ENCODE measurements at places on chromosomes 2 and 18. TPM values are rescaled to one million over a fixed set of nuclear protein-coding genes. Genes with fewer than 3 reads are reported as not detected.

GRCh38 chr18:62812242-62812641 lies 96.9 kb downstream of the PHLPP1 start:
- DNase-seq = no peak

DNA sequence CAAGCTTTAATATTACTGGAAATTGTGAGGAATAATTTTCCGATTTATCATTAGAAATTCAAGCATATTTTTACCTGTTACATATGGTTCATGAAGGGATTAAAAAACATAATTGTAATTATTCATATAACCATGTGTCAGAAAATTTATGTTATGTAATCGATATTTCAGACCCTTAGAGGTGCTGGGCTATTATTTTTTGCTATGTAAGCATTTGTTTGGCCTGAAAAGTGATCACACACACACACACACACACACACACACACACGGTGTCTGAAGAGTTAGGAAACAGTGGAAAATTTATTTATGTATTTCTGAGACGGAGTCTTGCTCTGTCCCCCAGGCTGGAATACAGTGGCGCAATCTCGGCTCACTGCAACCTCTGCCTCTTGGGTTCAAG lies 375.5 kb downstream of the PTH2R start:
- DNase-seq = no peak

DNA sequence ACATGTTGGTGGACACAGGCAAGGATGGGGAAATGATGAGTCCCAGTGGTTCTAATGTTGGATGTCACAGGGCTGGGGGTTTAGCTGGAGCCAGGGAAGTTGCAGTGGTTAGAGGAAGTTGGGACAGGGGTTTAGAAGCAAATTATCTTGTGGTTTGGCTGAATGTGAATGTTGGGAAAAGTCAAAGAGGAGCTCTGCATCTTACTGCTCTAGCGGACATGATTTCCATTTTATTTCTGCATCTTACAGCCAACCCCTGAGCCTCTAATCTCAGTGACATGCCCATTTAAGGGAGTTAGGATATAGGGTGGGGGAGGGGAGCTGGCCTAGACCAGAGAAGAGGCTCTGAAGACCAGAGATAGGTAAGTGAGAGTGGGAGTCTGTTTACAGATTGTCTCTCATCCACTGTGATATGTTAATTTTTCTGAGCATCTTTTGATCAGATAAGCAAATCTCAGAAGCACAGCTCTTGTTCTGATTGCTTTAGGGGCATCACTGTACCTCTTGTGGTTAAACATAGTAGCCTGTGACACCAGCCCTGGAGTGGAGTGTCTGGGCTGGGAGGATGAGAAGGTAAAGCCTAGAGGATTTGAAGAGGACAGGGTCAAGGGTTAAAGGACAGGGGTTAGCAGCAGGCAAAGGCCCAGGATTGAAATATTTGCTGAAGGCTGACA lies 43.6 kb downstream of the SETBP1 start:
- no peak for DNase-seq

DNA sequence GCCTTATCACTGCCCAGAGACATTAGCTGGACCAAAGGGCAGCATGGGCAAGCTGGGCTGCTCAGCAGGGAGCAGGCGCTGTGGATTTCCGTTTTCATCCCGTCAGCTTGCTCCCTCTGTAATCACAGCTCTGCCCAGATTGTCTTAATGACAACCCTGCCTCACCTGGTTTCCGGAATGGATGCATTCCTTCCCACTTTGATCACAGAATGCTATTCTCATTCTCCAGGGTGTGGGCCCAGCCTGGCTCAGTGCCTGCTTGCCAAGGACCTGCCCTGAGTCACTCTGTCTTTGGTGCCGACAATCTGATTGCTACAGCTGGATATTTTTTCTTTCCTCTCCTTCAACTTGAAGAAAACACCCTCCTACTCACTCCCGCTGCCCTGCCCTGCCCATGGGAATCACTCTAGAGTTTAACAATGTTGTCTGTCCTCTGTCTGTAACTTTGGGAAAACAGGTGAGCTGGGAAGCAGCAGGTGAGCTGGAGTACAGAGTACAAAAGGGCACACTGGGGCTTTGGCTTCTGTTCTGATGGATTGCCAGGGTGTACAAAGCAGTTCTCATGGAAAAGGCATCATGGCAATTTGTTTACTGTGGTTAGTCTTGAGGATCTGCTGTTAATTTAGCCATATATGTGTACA lies 27.2 kb upstream of the FAM136A start:
- DNase-seq = peak; percentile 59

DNA sequence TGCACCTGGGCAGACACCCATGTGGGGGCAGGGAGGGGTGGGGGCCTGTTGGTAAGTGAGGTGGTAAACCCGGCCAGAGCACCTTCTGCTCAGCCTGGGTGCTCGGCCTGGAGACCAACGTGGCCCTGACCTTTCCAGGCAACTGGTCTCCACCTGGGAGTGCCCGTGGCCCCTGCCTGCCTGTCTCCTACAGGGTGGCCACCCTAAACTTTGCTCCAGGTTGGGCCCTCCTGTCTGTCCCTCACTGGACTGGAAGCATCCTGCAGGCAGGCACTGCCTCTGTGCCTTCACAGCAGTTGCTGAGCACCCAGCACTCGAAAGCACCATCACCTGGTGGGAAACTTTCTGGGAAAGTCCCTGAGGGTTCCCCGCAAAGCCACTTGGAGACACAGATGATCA lies 171.3 kb downstream of the TWIST2 start:
- DNase-seq = peak; percentile 75

- no peak for DNase-seq
Measured at GRCh38 chr18:76592981-76593381, 97.9 kb upstream of the ZNF516 start.

- no peak for DNase-seq
Measured at GRCh38 chr2:30683236-30683956, 123.8 kb downstream of the CAPN13 start.

DNA sequence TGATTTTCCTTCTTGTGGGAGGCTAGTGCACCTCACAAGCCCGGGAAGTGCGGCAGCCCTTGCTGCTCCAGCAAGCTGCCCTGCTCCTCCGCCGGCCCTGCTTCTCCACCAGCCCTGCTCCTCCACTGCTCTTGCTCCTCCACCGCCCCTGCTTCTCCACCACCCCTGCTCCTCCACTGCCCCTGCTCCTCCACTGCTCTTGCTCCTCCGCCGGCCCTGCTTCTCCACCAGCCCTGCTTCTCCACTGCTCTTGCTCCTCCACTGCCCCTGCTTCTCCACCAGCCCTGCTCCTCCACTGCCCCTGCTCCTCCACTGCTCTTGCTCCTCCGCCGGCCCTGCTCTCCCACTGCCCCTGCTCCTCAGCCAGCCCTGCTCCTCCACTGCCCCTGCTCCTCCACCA lies 95.6 kb downstream of the NDUFA10 start:
- DNase-seq = peak; percentile 64

DNA sequence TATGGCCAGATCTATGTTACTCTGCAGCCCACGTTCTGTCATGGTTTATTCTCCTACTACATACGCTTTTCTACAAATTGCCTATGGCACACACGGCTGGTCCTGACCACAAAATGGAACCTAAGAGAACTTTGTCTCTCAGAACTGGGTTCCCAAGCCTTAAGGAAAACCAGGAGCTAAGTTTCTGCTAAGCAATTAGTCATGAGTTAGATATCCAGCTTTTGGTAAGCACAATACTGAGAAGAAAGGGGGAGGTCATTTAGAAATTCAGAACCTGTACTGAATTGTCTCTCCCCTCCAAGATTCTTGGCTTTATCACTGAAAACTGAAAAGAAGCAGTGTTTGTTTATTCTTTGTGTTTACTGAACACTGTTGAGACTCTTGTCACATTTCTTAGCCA lies 283.5 kb upstream of the TANK start:
- no peak for DNase-seq

Gene LCT
- total RNA-seq = 0.77 TPM

Gene CD28
- total RNA-seq = 15.7 TPM

Gene PIEZO2
- 3.1 TPM for total RNA-seq

Gene UGT1A5
- not detected for total RNA-seq

Gene MBD2
- 153 TPM for total RNA-seq

Gene ANKAR
- 6.6 TPM for total RNA-seq
